ENCODE measurements at places on chromosomes 12 and 14. TPM values are rescaled to one million over a fixed set of nuclear protein-coding genes. Genes with fewer than 3 reads are reported as not detected.

Gene OTX2
- total RNA-seq: not detected

Gene TGM1
- 3.0 TPM for total RNA-seq

Gene MIA2
- 17.6 TPM for total RNA-seq

Gene TBPL2
- not detected for total RNA-seq

GRCh38 chr14:37116933-37117849 lies 55.2 kb downstream of the SLC25A21 start:
- no peak for DNase-seq

GRCh38 chr14:33406766-33407165 lies 468.1 kb downstream of the NPAS3 start:
- no peak for DNase-seq

- DNase-seq: no peak
These were observed 424.9 kb upstream of the SYT1 start for GRCh38 chr12:78439666-78440065.

DNA sequence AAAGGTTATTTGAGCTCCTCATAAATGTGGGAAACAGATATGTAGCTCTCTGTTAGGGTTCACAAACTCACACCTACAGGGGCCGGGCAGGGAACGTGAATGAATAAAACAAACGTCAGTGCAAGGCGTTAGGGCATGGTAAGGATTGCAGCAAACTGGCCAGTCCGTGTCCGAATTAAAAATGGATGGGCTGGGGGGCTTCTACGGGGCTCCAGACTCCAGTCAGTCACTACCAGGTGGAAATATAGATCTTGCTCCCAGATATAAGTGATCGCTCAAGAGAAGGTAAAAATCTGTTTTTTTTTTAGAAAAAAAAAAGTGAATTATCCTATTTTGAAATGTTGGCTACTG lies 333.1 kb downstream of the MED13L start:
- DNase-seq: no peak

GRCh38 chr12:114769634-114770033 lies 85.7 kb upstream of the TBX3 start:
- DNase-seq: no peak

- no peak for DNase-seq
These were observed 92.8 kb downstream of the SINHCAF start for GRCh38 chr12:31233061-31233730.
